ENCODE measurements at places on chromosomes 3 and 15. TPM values are rescaled to one million over a fixed set of nuclear protein-coding genes. Genes with fewer than 3 reads are reported as not detected.

Gene PRR23C
- not detected for total RNA-seq

Gene CD276
- 76.1 TPM for total RNA-seq

Gene GP9
- total RNA-seq: not detected

Gene CNTN3
- not detected for total RNA-seq

Gene PATL2
- total RNA-seq: 0.16 TPM

Gene SCN11A
- not detected for total RNA-seq

Gene TICRR
- total RNA-seq: 11.9 TPM

Gene C3orf20
- 0.08 TPM for total RNA-seq

Gene C3orf38
- total RNA-seq: 16.0 TPM

Gene SLC9C1
- not detected for total RNA-seq

Gene TOMM70
- total RNA-seq: 42.6 TPM

Gene SLC12A1
- total RNA-seq: not detected

Gene FBLN2
- 2.5 TPM for total RNA-seq

Gene PARP15
- total RNA-seq: not detected

Gene ZBTB47
- total RNA-seq: 6.0 TPM

Measured in A549 treated with Hydrocortisone at 1 μM for 4 hours (cell line).